T-cell (primary cell): ENCODE measurements at places on chromosomes 12 and 14. TPM values are rescaled to one million over a fixed set of nuclear protein-coding genes. Genes with fewer than 3 reads are reported as not detected.

TPH2 gene
- not detected for total RNA-seq

GRCh38 chr12:64010069-64010686 lies 165.7 kb downstream of the SRGAP1 start:
- no peak for DNase-seq

INTS13 gene
- total RNA-seq = 23.9 TPM

DNA sequence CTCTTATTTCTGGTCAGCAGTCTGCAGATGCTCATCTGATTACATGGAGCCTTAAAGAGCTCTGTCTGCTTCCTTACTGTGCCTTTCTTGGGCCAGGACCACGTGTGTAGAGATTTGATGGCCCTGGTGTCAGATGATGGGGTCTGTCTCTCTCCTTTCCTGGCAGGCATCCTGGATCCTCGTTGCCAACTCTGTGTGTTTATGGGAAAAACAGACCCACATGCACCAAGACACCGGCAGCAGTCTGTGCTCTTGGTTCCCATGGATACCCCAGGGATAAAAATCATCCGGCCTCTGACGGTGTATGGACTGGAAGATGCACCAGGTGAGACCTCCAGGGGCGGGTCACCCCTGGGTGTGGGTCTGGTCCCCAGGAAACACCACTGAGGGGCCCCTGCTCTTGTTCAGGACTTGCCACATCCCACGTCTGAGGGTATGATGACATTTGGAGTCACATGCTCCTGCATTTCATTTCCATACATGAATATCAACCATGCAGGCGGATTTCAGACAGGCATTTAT lies 18.5 kb upstream of the ALDH2 start:
- no peak for DNase-seq

- DNase-seq = no peak
Measured at GRCh38 chr14:60648934-60649874, at the start of gene SIX1. SIX1 (minus strand) TSS chr14:60649477; CDS start chr14:60649189, 288 bp downstream.

- DNase-seq = no peak
Measured at GRCh38 chr12:80938397-80938796, 663 bp upstream of the LIN7A start.

DNA sequence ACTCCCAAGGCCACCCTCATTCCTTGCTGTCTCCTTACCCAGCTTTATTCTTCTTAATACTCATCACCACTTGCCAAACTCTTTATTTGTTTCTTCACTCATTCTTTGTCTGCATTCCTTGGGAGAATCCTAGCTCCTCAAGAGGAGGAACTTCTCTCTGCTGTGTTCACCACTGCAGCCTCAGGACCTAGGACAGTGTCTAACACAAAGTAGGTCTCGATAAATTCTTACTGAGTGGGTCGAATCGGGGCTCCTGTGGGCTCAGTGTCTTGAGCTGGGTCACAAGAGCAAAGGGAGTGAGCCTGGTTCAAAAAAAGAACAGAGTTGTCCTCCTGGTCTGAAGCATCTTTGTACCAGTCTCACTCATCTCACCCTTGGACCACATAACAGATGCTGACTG lies 224.1 kb upstream of the TMEM132C start:
- DNase-seq = no peak

KRT72 gene
- 52.7 TPM for total RNA-seq

GRCh38 chr12:28865776-28866175 lies 283.3 kb upstream of the FAR2 start:
- DNase-seq = no peak

DNA sequence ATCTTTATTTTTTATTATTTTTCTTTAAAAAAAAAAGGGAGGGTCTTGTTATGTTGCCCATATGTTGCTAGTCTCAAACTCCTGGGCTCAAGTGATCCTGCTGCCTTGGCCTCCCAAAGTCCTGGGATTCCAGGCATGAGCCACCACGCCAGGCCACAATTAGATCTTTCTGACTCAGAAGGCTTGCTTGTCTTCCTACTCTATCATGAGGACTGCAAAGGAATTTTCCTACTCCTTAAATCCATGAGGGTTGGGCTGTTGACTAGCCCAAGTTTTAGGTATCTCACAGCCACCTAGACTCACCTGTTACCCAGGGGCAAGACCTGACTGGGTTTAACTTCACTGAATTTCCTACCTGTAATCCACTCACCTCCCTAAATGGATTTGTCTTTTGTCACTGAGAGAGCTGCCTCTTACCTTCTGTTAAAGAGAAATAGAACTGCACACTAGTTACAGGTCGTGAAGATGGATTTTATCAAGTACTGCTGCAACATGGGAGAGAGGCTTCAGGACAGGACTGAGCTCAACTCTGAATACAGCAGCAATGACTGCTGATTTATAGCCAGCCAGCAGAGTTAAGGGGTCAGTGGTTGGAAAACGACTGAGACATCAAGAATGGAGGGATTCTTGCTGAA lies 72.3 kb downstream of the B4GALNT3 start:
- no peak for DNase-seq

REP15 gene
- not detected for total RNA-seq

GRCh38 chr14:102831163-102831804 lies 54.0 kb downstream of the TRAF3 start:
- no peak for DNase-seq

PRPH gene
- not detected for total RNA-seq

- DNase-seq = no peak
Measured at GRCh38 chr12:49648712-49649003, 25.3 kb downstream of the PRPF40B start.

GZMB gene
- total RNA-seq = 66.2 TPM

DACT1 gene
- 18.5 TPM for total RNA-seq
